ENCODE measurements at places on chromosomes 1 and 21.
A peak's percentile ranks its signal among the peaks of the same experiment; 100 is the strongest.

GRCh38 chr1:85708829-85709227 lies 595 bp upstream of the ZNHIT6 start:
- no peak for DNase-seq

DNA sequence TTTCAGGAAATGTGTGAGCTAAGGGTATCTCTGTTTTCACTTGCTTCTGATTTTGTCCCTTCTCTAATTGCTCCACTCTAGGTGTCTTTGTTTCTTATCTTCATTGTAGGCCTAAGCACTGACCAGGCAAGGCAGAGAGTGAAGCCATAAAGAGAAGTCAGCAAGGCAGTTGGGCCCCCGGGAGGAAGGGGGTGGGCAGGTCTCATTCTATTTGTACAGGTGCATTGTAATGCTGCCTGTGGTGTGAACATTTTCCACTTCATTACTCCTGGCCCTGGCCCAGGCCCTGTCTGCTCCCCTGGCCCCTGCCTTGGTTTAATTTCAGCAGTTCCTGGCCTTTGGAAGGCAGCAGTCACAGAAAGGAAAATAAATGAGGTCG lies 86.4 kb upstream of the JUN start:
- DNase-seq = peak; percentile 92

DNA sequence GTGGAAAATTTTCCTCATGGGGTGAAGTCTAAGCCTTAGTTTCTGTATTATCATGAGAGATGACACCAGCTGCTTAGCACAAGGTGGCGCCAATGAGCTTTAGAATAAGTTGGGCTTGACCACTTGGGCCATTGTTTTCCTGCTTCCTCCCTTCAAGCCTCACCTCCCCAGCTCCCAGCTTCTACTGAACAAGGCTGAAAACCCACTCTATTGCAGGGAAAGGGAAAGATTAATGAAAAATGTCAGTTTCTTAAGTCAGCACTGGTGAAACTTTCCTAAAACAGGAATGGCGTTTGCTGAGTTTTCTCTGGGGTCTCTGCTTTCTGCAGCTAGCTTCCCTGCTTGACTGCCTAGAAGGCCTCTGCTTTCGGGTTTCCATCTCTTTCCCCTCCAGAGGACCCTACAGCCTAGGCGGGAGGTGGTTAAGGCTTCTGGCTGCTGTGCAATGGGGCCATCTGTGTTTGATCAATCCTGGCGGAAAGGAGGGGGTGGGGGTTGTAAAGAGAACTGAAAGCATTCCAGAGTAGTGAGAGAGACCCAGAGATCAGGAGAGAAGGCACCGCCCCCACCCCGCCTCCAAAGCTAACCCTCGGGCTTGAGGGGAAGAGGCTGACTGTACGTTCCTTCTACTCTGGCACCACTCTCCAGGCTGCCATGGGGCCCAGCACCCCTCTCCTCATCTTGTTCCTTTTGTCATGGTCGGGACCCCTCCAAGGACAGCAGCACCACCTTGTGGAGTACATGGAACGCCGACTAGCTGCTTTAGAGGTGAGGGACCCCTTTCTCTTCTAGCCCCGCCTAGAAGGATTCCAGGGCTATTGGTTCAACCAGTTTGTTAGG lies at the start of gene OLFML3:
OLFML3 (plus strand) TSS at position 612 of the 840 bp plus-strand sequence; CDS start at position 655, 43 bp downstream.
- peak; percentile 72 for DNase-seq

- no peak for DNase-seq
Measured at GRCh38 chr1:172054172-172054571, 212.9 kb downstream of the DNM3 start.

GRCh38 chr1:52836035-52836434 lies 6.5 kb upstream of the ZYG11A start:
- no peak for DNase-seq

DNA sequence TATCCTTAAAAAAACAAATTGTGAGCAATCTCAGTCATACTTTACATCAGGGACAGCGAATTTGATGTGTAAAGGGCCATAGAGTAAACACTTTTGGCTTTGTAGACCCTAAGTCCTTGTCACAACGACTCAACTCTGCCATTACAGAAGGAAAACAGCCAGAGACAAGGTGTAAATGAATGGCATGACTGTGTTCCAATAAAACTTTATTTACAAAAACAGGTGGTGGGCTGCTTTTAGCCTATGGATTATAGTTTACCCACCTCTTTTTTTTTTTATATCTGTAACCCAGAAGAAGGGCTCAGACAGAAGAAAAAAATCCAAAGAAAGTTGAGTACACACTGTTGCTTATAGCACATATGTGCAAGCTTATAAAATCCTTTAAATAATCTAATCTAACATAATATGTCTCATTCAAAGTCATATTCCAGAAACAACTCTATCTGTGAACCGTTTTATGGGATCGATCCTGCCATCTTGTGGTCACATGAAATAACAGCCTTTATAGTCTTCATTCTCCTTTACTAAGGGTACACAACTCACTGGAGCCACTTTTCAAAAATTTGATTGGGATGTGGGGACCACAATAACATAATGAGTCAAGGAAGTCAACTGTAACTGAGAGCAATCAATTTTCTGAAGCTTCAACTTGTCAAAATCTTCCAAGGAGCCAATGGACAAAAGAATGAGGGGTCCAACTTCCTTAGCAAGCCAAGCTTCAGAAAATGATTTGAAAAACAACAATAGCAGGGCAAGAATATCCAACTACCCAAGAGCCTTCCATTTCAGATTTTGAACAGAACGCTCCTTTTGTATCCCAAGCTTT lies 142.2 kb upstream of the KRTAP19-8 start:
- DNase-seq = peak; percentile 16

All from NCI-H2081 (cell line).